ENCODE measurements at places on chromosomes 16 and 17.

- DNase-seq: peak; percentile 15
Observed at GRCh38 chr16:83743241-83743640, 64.5 kb upstream of the HSBP1 start.

- no peak for DNase-seq
Observed at GRCh38 chr16:64933885-64934284, 188.0 kb downstream of the CDH11 start.

DNA sequence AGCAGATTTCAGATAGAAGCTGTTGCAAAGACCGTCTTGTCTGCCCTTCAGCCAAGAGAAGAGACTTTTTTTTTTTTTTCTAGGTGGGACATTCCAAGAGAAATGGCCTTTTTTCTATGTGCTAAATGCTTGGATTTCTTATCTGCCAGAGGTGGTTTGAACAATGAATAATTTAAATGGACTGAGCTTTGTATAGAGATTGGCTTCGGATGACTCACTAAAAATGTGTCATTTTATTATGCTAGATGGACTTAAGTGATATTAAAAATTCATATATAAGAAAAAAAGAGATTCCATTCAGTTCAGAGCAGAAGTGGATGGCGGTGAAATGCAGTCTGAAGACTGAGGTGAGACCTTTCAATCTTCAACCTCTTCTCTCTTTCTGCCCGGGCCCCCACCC, 58.4 kb downstream of the MEAK7 start:
- DNase-seq: no peak

DNA sequence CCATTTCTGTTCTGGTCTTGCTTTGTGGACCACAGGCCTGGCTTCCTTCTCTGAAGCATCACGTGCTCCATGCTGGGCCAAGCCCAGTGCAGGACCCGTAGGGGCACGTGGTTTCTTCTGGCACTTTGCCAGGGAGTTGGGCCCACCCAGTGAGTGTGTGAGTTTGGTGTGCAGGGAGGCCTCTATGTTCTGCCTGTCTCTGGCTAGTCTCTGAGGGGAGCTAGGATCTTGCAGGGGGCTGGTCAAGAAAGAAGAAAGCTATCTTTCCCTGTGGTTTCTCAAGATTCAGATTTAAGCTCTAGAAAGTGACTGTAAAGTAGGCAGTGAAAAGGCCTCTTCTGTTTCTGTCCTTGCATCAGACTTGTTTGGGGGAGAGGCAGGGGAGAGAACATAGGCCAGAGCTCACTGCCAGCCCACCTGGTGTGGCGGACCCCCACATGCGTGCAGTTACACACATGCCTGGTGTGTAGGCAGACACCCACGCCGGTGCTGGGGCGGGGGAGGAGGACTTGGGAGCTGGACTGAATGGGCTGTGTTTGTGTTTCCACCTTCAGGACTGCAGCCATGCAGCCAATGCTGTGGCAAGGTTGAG, 11.8 kb downstream of the LASP1 start:
- DNase-seq: no peak

DNA sequence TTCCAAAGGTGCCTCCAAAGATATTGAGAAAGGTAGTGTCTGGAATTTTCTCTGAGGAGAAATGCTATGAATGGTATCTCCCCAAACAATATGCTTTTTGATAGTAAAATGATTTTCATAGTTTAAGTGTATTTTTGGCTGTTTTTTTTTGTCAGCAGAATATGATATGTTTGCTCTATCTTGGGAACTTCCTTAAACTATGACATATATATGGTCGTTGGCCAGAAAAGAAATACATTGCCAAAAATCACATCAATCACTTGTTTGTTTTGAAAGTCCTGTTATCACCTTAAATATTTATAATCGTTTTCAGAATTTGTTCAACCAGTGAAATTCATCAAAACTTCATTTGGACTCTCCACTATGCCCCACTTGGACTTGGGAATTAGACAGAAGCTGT, 816.9 kb downstream of the CDH11 start:
- DNase-seq: no peak

DNA sequence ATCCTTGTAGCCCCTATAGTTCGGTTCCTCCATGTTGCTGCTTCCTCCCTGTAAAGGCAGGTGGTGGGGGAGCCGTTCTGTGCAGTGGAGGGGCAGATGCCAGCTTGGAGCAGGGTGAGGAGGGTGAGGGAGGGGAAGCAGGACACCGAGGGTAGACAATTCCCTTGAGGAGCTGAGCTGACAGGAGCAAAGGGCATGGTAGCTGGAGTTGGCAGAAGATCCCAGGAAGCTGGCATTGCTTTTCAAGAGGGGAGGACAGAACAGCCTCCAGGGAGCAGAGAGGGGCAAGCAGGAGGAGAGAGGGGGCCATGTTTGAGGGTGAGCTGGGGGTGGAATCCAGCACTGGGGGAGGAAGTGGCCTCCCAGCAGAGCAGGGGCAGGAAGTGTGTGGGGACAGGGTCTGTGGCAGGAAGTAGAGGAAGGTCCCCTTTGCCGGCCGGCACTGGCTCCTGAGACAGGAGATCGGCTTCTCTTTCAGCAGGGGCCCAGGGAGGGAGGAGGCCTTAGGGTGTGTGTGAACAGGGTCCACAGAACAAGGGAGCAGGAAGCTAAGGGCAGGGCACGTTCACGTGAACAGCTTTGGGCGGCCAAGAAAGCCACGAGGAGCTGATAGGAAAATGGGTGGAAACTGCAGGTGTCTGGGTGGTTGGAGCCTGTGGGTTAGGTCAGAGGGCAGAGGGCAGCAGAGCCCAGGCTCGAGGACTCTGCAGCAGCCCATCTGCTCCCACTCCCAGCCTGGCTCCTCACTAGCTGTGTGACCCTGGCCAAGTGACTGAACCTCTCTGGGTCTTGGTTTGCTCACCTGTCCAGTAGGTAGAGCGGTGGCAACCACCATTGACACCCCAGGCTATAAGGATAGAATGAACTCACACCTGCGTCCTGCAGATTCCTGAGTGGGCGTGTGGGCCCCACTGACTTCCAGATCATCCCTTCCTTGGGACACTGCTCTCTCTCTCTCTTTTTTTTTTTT, 17.5 kb upstream of the SPNS2 start:
- no peak for DNase-seq

- no peak for DNase-seq
Observed at GRCh38 chr16:79533292-79533691, 67.2 kb downstream of the MAF start.

DNA sequence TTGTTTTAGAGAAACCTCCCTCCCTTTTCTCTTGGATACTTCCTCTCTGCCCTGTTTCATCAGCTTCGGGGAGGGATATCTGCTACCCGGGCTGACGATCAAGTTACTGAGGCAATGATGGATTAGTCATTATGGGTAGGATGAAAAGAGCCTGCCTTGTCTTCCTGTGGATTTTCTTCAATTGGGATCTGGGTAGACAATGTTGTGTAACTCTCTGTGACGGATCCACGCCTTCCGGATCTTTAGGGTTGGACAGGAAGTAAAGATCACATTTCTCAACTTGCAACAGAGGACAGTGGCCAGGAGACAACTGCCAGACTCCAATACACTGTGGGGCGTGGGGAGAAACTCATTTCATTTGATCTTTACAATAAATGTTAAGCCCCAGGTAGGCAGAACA, 11.3 kb upstream of the CHST6 start:
- DNase-seq: no peak

GRCh38 chr16:2092866-2093265, 42.8 kb downstream of the PKD1 start:
- DNase-seq: no peak

- DNase-seq: peak; percentile 67
Observed at GRCh38 chr17:2347805-2348685, 10.7 kb downstream of the SGSM2 start.

GRCh38 chr16:88381820-88382451, 823 bp upstream of the ZNF469 start:
- no peak for DNase-seq

DNA sequence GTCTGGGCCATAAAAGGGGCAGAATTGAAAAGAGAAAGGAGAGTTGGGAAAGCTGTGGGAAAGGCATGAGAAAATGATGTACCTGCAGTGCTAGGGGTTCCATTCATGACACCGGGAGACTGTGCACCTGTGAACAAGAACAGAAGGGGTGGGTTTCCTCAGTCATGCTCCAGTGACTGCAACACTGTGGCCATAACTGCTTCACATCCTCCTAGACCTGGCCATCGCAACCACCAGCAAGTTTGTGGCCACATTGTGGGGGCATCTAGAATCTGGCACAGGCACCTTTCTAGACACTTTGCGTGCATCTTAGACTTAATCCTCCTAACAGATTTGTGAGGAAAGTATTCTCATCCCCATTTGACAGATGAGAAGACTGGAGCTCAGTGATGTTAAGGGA, 12.7 kb downstream of the GP2 start:
- DNase-seq: no peak

- DNase-seq: no peak
Observed at GRCh38 chr17:14793237-14793636, 471.9 kb downstream of the PMP22 start.

GRCh38 chr16:3832668-3833067, 47.8 kb downstream of the CREBBP start:
- no peak for DNase-seq

DNA sequence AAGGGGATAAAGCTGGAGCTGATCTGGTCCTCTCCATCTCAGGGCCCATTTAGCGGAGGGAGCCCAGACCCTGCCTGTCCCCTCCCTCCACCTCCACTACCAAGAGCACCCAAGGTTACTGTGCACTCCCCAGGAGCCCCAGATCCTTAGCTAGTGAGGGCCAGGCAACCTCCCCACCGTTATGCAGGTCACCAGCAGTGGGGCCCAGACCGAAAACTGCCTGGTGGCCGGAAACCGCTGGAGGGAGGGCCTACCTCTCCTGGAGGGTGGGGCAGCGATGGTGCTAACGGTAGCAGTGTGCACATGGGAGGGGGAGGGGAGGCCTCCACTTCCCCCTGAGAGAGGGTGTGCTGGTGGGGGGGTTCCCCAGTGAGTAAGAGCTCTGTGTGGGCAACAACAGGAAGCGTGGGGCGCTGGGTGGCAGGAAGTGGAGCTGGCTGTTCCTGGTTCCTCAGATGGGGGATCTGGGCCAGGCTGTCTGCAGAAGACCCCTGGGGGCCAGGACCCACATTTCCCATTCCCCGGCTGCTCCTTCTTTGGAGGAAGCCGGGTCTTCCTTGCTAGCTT, 4.4 kb downstream of the FMNL1 start:
- peak; percentile 12 for DNase-seq

DNA sequence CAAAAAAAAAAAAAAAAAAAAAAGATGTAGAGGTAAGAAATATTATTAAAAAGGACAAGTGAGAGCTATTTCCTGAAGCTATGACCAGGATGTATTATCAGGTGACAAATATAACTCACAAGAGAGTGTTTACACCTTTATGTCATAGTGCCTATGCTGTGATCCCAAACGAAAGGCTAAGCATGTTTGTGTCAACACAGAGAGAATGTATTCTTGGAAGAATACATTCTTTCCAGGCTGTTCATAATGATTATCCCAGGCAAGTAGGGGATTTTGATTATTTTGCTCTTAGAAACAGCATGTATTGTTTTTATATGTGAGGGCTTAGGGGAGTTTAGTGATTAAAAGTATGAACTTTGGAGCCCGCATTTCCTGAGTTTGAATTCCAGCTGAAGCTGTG, 175.0 kb downstream of the SPECC1 start:
- no peak for DNase-seq

DNA sequence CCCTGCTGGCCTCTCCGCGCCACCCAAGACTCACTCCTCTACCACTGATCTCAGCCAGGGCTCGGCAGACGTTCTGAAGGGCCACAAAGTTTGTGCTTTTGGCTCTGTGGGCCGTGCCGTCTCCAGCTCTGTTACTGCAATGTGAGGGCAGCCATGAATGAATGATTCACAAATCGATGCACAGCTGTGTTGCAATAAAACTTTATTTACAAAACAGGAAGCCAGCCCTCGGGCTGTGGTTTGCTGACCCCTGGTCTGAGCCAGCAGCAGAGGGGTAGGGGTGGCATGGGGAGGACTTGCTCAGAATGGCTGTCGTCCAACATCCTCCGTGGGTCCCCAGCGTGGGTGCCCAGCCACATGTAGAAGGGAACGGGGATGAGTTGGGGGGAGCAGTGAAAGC, 63.0 kb upstream of the PVALEF start:
- no peak for DNase-seq

DNA sequence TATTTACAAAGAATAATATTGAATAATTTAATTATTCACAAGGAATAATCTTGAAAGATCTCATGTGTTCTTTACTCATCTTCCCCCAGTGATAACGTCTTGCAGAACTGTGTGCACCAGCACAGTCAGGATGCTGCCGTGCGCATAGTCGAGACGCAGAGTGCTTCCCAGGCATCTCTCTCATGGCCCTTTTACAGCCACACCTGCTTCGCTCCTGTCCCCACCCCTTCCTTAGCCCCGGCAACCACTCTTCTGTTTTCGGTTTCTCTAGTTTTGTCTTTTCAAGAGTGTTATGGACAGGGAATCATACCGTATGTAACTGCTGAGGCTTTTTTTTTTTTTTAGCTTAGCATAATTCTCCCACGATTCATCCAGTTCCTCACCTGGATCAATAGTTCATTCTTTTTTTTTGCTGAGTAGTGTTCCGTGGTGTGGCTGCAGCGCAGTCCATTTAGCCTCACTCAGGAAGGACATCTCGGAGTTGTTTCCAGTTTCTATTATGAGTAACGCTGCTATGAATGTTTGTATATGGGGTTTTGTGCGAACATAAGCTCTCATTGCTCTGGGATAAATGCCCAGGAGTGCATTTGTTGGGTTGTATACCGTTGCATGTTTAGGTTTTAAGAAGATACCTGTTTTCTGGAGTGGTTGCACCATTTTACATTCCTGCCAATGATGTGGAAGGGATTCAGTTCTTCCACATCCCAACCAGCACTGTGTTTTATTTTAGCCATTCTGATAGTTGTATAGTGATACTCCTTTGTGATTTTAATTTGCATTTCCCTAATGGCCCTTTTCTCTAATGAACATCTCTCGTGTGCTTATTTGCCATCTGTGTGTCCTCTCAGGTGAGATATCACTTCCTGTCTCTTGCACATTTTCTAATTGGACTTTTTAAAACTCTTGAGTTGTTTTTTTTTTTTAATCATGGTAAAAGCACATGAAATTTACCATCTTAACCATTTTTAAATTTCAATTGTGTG, 47.6 kb downstream of the SEC14L1 start:
- DNase-seq: no peak

DNA sequence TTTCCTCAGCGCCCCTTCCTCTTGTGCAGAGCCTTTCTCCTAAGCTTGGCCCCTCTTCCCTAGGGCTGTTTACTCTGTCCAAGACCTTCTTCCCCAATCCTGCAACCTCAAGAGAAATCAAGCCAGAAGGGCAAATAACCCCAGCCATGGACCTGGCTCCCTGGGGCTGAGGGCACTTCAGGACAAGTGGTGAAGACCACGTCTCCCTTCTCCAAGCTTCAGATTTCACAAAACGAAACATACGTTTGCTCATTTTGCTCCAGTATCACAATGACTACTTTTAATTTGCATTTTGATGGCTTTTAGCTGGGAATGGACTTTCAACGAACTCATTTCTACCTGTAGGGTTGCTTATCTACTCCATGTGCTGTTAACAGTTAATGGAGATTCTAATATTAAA, 139.8 kb upstream of the CACNG5 start:
- no peak for DNase-seq

DNA sequence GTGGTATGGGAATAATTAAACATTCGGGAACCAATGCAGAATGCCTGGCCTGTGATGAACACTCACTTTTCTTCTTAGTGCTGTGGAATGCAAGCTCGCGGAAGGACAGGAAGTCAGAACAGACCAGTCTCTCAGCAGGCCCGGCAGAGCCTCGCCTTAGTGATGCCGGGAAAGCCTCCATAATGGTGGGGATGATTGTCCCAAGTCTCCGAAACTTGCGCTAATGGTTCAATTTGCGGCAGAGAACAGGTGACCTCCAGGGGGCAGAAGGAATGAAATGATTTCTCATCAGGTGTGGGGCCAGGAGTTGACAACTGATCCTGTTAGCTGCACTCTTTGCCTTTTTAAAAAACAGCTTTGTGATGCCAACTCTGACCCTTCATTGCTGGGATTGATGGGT, 170.6 kb downstream of the GSG1L start:
- no peak for DNase-seq
